Frontal cortex (tissue), 4 donors: ENCODE measurements at places on chromosomes 7 and 10.

- DNase-seq = no peak
These were observed 72.7 kb downstream of the CFAP46 start for GRCh38 chr10:132869621-132870020.

- DNase-seq = no peak
These were observed 72.5 kb upstream of the FZD1 start for GRCh38 chr7:91191771-91192170.

DNA sequence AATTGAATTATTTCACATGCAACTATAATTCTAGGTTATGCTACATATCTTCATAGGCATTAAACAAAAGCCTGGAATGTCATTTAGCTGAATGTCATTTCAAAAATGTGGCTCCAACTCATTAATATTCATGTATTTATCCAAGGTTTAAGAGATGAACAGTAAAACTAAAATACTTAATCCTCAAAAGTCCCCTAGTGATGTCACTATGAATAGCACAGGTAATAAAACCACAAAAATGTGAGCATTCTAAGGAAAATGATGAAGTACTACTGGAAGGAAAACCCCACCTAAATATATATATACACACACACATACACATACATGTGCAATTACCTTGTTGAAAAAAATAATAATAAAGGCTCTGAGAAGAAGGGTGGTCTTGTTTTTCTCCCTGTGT, 154.4 kb upstream of the ASAH2 start:
- DNase-seq = no peak

DNA sequence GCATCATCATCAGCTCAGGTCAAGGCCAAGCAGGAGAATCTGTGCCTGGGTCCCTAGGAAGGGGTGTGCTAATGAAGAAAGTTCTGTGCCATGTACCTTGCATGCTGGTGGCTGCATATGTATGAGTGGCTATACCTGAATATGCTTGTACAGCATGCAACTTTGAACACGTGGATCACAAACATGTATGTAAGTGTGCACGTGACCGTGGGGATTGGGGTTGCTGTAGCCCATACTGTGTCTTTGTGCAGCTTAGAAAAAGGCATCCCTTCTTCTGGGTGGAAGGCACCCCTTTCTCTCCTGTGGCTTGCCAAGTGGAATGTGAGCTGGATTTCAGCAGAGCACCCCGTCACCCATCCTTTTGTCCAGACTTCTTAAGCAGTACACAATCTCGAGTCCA, 13.8 kb downstream of the EMX2 start:
- DNase-seq = no peak

- DNase-seq = peak; percentile 7
These were observed 1.2 kb downstream of the TECPR1 start for GRCh38 chr7:98250789-98251188.

- no peak for DNase-seq
These were observed 16.6 kb downstream of the BUD23 start for GRCh38 chr7:73700069-73700423.

GRCh38 chr7:46613116-46613515, 692.0 kb upstream of the IGFBP3 start:
- DNase-seq = no peak

DNA sequence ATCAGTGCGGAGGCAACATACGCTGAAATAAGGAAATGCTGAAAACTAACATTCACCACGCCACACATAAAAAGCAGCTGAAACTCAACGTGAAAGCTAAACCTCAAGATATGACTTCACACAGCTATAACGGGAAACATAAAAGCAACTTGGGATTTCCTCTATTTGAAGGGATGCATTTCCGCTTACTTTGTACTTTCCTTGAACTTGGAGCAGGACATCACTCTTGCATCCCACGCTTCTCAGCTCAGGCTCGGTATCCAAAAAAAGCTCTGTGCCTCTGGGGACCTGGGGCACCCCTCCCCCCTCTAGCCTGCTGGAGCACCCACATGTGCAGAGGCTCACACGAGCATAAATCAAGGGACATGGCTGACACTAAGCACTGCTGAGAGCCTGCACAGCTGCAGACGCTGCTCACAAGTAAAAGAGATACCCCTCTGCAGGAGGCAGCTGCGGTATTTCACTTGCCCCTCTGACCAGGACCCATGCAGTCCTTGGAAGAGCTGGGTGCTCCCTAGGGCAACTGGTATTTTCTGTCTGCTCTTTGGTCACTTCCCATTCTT, 34.2 kb downstream of the PARD3 start:
- DNase-seq = no peak

GRCh38 chr7:75931680-75932079, 16.7 kb downstream of the POR start:
- DNase-seq = no peak

- DNase-seq = no peak
These were observed 87.9 kb upstream of the PLXDC2 start for GRCh38 chr10:19728376-19728775.

DNA sequence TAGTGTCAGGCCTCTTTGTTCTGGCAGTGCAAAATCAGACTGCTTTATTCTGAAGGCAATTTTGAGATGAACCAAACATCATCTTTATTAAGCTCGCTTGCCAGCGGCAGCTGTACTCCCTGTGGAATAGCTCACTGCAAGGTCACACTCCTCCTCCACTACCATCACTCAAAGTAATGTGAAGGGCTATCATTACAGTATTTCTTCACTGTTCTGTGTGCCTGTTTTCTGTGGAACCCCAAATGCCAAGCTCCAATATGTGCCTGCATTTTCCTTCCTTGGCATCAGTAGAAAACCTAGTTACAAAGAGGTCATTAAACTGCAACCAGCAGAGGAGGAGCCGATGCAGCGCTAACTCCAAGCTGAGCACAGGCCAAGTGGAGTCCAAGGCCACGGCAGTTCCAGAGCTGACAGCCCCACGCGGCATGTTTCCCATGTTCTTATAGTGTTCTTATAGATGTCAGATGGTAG, 21.4 kb downstream of the BCCIP start:
- no peak for DNase-seq

DNA sequence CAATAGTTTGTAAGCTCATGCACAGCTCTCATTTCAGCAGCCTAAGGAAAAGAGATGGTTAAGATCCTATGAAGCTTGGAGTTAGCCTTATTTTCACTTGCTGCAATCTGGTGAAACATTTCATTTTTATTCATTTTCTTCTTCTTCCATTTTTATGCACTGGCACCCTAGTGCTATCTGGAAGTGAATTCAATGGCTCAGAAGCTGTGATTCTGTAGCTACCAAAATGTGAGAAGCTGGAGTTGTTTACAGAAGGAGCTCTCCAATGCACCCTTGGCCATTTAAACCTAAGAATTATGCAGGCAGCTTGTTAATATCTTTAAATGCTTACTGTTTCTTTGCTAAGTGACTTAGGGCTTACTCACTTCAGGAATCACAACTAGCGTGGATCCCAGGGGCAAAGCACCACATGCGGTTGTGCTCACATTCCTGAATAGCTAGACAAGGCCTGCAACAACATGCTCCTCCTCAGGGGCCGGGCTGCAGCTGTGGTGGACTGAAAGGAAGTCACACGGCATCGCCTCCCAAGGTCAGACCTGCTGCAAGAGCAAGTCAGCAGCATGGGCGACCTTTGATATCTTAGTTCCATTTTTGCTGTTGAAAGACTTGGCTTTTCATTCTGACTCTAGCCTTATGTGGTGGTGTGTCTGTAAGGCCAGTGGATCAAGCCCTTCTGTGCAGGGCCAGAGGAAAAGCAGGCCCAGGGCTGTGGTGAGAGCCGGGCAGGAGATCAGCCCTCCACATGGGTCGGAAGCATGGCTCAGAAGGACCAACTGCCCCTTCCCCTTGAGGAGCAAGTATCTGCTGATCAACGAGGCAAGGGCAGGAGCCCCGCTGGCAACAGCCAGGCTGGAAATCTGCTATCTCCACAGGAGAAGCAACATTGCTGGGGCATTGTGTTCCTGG, 91.9 kb upstream of the MBL2 start:
- DNase-seq = no peak

DNA sequence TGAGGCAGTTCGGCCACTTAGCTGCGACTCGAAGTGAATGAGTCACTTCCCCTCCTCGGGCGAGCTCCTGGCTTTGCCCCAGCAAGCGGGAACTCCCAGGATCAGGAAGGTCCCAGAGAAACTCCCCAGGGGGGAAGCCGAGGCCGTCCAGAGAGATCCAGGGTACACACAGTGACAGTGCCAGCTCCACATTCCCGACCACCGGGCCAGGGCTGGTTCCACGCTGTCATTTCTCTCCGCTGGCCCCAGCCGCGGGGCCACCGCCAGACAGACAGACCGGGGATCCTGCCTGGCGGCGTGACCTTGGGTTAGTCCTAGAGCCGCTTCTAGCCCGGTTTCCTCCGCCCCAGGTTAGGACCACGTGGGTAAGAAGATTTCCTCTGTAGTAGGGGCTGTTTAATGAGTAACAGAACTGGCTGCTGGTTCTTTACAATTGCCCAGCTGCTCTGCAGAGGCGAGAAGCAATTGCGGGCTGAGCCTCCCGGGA, 463 bp upstream of the UPP1 start:
- no peak for DNase-seq

GRCh38 chr10:103766751-103767505, 88.4 kb downstream of the SH3PXD2A start:
- DNase-seq = no peak

DNA sequence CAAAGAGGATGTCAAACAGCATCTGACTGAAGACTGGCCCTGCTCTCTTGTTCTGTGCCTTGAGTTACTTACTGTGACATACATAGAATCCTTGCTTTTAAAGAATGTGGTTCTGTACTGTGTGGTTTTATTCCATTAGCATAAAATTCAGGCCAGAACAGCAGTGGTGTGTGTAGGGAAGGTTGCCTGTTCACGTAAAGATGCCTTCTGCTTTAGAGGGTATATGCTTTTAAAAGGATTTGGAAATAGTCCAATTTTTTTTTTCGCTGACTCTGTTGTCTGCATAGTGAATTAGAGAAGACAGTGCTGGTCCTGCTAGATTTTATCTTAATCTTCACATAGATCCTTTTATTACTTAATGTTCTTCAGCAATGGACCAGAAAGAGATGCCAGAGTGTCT, 470.8 kb upstream of the SEMA3A start:
- DNase-seq = no peak

DNA sequence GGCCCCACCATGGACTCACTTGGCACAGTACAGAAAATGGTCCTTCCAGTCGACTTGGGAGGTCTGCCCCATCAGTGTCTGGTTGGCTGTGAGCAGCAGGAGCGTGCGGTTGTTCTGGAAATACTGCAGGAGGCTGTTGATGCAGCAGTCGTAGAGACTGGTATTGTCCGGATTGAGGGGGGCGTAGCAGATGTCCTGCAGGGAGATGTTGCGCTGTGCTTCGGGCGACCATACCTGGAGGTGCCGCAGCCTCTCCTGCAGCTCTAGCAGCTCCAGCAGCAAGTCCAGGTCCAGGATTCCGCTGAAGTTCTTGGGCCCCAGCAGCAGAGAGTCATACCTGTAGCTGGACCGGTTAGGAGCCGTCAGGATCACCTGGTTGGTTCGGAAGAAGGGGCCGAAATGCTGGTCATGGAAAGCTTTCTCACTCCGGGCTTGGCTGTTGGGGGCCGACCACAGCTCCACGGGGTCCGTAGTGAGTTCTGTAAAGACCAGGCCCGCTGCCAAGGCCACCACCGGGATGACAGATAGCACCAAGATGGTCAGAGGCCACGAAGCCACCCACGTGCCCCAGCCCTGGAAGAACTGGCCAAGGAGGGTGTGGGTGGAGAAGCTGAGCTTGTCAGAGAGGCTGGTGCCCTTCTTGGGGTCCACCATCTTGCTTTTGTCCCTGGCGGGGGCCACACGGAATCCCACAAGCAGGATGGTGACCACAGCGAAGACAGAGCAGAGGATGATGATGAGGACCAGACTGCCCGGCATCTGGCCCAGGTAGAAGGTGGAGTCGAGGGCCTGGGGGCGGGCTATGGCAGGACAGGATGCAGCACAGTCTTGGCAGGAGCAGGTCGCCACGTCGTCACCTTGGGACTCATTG, 2.1 kb downstream of the NPC1L1 start:
- no peak for DNase-seq

DNA sequence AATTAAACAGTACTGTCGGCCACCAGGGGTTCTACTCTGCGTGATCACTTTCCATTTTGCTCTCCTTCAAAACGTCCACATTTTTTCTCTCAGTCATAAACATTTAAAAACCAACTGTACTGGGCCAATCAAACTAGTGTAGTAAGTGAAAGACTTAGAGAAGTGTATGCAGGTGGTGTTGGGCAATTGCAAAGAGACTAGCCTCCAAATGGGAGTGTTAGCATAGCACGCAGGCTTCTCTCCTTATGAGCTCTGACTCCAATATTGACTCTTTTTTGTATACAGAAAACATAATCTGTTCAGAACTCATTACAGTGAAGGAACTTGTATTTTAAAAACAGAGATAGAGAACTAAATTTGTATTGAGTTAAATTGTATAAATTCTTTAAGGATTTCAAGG, 150.6 kb downstream of the SDK1 start:
- no peak for DNase-seq

- no peak for DNase-seq
These were observed 25.2 kb upstream of the SRPK2 start for GRCh38 chr7:105413887-105414437.

GRCh38 chr10:61197057-61197456, 253.1 kb upstream of the RHOBTB1 start:
- DNase-seq = no peak

DNA sequence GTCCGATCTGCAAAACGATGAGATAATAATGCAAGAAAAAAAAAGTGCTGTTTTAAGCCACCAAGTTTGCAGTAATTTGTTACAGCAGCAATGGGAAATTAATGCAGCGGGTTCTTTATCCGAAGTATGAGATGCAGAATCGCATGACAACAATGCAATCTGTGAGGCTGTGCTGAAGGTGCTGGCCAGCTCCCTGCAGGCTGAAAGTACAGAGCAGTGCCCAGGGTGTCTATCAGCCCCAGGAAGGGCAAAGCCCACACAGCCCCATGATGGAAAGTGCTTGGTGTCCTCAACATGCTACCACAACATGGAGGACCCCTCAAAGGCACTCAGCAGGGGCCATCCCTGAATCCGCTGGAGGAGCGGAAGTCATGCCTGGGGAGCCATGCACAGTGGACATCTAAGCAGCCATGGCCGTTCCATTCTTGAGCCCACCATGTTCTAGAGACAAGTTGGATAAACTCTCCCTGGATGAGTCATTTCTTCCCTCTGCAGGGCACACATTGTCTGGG, 199.5 kb upstream of the PFKP start:
- DNase-seq = no peak

DNA sequence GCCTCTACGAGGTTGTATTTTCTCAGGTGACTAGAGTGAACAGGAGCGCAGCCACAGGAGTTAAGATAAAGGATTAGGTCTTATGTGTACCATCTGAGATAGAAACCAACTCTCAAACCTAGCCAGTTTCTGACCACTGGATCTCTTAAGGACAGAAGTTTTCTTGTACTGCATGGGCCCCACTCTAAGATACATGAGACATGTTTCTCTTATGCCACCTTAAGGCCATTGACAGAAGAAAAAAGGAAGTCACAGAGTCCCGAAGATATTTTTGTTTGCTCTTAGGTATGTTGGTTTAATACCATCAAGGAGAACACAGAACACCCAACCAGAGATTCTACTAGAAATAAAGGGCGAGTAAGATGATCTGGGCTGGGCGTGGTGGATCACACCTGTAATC, 335.8 kb downstream of the FRMD4A start:
- no peak for DNase-seq

DNA sequence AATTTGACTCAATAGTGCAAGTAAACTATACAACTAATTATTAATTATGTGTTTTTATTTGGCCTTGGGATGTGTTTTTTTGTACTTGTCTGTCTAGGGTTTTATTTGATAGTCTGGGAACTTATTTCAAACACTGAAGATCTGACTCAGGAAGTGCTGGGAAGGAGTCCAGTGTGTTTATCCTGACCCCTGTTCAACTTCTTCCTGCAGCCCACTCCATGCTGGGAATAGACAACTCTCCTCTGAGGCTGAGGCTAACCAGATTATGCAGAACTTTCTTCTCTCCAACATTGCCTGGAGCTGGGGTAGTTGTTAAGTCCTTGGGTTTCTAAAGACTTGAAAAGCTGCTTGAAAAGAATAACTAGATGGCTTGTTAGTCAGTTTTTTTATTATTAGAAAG, 6.9 kb downstream of the CISD1 start:
- no peak for DNase-seq
